Kidney tubule cell (primary cell): ENCODE measurements at places on chromosomes 16 and 17.

GRCh38 chr17:17044846-17045561, 2.7 kb downstream of the MPRIP start:
- peak; percentile 62 for DNase-seq

GRCh38 chr16:24848065-24848464, 2.3 kb downstream of the SLC5A11 start:
- DNase-seq: peak; percentile 70

DNA sequence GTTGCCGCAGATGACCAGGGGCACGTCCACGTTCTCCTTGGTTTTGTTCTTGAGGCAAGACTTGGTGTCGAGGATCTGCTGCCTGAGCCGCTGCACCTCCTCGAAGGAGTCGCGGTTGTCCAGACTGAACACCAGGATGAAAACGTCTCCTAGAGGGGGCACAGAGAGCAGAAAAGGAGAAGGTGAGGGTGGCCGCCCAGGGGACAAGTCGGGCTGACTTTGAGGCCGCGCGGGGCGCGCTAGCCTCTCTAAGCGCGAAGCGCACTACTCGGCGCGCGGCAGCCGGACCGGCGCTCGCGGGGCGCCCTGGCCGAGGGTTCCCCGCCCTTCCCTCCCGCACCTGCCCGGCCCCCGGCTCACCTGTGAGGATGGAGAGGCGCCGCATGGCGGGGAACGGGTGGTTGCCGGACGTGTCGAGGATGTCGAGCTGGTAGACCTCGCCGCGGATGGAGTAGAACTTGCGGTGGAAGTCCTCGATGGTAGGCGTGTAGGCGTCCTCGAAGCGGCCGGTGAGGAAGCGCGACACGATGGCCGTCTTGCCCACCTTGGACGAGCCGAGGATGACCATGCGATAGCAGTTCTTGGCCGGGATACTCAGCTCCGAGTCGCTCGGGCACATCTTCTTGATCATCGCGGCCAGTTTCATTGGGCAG, 533 bp downstream of the RASD1 start:
- peak; percentile 28 for DNase-seq

DNA sequence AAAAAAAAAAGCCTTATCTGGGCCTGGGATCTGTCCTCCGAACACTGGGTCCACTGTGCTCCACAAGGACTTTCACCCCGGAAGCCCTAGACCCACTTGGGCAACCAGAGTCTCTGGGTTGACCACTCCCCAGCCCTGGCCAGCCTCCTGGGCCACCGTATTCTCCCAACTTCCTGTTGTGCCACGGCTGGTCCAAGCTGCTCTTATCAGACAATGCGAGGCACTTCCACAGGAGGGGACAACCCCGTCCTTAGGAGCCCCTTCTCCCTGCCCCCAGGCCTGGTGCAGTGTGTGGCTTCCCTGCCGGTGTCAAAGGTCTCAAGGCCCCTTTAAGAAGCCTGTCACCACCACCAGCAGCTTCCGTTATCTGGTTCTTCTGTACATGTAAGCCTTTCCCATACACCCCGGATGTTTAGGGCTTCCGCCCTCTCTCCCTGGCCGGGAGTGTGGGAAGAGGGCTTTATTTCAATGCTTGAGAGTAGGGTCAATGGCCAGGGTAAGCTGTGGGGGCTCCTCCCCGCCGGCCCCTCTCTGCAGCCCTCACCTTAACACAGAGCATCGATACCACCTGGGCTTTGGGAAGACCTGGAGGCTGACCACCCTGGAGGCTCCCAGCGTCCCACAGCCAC, 313.0 kb downstream of the SEC14L1 start:
- no peak for DNase-seq

DNA sequence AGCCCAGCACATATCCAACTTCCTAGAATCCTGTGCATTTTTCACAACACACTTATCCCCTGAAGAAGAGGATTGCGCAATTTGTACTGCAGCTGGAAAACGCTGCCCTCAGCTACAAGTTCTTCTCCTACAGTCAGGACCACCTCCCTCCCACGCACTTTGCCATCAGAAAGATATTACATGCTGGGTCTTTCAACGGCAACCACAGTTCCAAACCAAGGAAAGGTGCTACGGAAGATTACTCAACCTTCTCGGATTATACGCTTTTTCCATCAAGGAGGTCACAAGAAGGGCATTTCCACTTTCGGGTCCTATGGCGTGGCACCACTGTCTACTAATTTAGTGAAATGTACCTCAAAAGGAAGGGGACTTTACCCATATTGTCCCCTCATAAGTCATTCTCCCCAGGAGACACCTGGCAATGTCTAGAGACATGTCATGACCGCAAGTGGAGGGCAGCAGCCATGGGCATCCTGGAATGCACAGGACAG, 35.2 kb downstream of the USP7 start:
- no peak for DNase-seq

DNA sequence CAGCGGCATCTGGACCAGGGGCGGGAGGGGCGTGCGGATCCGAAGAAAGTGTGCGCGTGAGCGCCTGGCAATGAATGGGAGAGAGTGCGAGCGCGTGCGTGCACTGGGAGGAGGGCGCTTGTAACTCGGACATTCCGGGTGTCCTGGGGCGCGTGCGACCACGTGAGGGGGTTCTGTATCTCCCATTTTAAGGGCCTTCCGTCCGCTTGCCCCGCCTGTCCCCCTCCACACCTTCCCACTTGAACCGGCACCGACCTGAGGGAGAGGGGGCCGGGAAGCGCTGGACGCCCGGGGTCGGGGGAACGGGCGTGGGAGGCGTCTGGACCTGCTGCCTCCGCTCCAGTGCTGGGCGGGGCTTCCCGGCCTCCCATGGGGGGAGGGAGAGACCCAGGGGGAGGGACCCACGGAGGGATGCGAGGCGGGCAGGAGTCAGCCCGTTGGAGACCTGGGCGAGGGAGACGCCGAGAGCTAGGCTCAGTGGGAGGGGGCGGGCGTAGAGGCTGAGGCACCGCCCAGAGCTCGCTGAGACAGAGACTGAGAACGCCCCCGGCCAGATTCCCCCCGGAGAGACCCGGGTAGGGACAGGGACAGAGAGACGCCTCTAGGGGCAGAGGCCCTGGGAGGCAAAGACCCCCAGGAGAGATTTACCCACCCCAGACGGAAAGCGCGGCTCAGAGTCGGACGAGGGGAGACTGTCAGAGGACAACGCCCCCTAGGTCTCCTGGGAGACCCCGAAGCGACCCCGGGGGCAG, at the start of gene KREMEN2:
Gene KREMEN2, plus strand, starts transcription at position 553 of the 752 bp plus-strand sequence. CDS start 246 bp downstream, outside the sequence.
- DNase-seq: peak; percentile 50
